ENCODE measurements at places on chromosomes 11 and 22.
A peak's percentile ranks its signal among the peaks of the same experiment; 100 is the strongest.

GRCh38 chr22:23187211-23187610, 6.9 kb downstream of the BCR start:
- DNase-seq, result no peak

DNA sequence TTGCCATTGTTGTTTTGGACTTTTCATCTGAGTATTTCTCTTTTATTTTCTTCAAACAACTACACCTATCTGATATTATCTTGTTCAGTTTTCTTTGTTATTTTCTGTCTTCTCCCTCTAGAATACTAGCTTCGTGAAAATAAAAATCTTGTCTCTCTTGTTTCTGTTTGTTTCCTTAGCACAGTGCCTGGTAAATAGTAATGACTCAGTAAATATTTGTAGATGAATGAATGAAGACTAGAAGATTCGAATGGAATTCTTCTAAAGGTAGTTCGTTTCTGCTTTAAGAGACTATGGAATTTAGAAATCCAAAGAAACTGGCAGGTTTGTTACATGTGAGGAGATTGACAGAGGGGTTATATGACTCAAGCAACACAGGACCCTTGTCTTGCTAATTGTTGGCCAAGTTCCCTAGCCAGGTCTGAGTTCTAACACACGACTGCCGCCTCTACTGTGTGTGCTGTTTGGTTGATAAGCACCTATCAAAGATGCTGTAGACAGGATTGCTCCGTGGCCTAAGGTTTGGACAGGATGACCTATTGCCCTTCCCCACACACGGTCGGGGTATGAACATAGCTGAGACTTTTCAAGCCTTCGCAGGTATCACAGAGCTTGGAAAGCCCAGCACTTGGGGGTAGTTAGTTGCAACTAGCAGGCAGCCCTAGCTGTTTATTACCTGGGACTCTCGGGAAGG, 831 bp upstream of the TMEM135 start:
- no peak for DNase-seq

GRCh38 chr11:48125866-48126265, 90.7 kb upstream of the OR4B1 start:
- DNase-seq, result no peak

DNA sequence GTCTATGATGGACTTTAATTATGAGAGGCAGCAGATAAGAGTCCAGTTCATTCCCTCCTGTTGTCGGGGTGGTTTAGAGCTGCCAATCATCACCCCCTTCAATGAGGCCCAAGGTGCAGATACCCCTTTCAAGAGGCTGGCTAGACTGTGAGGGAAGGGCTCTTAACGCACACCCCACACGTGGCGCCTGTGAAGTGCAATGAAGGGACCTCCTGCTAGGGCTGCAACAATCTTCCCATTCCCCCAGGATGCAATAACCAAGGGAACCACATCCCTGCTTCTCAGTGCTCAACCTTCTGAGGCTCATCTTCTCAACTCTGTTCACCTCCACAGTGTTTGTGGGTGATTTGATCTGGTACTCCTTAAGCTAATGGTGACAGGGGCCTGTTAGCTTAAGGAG, 19.0 kb downstream of the TENM4 start:
- DNase-seq, result no peak

DNA sequence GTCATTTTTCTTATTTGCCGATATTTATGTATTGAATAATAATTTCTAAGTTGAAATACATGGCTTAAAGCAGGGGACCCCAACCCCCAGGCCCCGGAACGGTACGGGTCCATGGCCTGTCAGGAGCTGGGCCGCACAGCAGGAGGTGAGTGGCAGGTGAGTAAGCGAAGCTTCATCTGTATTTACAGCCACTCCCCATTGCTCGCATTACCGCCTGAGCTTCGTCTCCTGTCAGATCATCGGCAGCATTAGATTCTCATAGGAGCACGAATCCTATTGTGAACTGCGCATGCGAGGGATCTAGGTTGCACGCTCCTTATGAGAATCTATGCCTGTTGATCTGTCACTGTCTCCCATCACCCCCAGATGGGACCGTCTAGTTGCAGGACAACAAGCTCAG, 4.5 kb downstream of the ZMAT5 start:
- DNase-seq, result no peak

GRCh38 chr22:36349726-36350125, 38.0 kb downstream of the MYH9 start:
- no peak for DNase-seq

- peak; percentile 54 for DNase-seq
These were observed 123.6 kb downstream of the ABTB2 start for GRCh38 chr11:34234086-34234740.

GRCh38 chr11:18299721-18300120, 22.2 kb downstream of the HPS5 start:
- DNase-seq, result no peak

- DNase-seq, result no peak
These were observed 1.2 kb downstream of the DENND6B start for GRCh38 chr22:50325444-50326224.

GRCh38 chr11:66150725-66151124, 80.7 kb downstream of the PACS1 start:
- no peak for DNase-seq

GRCh38 chr11:104870910-104871309, 27.4 kb downstream of the CASP12 start:
- DNase-seq, result no peak

DNA sequence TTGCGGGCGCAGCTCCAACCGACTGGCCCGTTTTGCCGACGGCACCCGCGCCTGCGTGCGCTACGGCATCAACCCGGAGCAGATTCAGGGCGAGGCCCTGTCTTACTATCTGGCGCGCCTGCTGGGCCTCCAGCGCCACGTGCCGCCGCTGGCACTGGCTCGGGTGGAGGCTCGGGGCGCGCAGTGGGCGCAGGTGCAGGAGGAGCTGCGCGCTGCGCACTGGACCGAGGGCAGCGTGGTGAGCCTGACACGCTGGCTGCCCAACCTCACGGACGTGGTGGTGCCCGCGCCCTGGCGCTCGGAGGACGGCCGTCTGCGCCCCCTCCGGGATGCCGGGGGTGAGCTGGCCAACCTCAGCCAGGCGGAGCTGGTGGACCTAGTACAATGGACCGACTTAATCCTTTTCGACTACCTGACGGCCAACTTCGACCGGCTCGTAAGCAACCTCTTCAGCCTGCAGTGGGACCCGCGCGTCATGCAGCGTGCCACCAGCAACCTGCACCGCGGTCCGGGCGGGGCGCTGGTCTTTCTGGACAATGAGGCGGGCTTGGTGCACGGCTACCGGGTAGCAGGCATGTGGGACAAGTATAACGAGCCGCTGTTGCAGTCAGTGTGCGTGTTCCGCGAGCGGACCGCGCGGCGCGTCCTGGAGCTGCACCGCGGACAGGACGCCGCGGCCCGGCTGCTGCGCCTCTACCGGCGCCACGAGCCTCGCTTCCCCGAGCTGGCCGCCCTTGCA, 1.0 kb downstream of the FJX1 start:
- DNase-seq, result no peak

DNA sequence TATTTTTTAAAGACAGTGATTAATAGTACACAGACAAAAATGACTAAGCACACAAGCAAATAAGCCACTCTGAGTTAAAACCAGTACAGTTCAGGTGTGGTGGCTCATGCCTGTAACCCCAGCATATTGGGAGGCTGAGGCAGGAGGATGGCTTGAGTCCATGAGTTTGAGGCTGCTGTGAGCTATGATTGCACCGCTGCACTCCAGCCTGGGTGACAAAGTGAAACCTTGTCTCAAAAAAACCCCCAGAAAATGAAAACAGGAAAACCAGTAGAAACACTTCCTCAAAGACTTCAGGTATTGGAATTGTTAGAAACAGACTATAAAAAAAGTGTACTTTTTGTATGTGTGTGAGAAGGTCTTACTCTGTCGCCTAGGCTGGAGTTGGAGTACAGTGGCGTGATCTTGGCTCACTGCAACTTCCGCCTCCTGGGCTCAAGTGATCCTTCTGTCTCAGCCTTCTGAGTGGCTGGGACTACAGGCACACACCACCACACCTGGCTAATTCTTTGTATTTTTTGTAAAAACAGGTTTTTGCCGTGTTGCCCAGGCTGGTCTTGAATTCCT, 33.0 kb downstream of the PPP6R2 start:
- no peak for DNase-seq

- DNase-seq, result no peak
These were observed 21.1 kb downstream of the MIF start for GRCh38 chr22:23915290-23915689.

GRCh38 chr11:60992842-60993409, 21.4 kb downstream of the CD6 start:
- no peak for DNase-seq

- no peak for DNase-seq
These were observed 63.5 kb upstream of the ZC3H12C start for GRCh38 chr11:110029714-110030113.

GRCh38 chr11:18393581-18394274, 635 bp upstream of the LDHA start:
- no peak for DNase-seq

- no peak for DNase-seq
These were observed 1.0 kb upstream of the ADSL start for GRCh38 chr22:40345271-40345670.

- no peak for DNase-seq
These were observed 2.3 kb upstream of the RTN4RL2 start for GRCh38 chr11:57458060-57458409.

- DNase-seq, result no peak
These were observed 71.6 kb upstream of the SLC5A12 start for GRCh38 chr11:26793487-26793886.

GRCh38 chr11:90329043-90329442, 106.2 kb upstream of the CHORDC1 start:
- DNase-seq, result no peak

DNA sequence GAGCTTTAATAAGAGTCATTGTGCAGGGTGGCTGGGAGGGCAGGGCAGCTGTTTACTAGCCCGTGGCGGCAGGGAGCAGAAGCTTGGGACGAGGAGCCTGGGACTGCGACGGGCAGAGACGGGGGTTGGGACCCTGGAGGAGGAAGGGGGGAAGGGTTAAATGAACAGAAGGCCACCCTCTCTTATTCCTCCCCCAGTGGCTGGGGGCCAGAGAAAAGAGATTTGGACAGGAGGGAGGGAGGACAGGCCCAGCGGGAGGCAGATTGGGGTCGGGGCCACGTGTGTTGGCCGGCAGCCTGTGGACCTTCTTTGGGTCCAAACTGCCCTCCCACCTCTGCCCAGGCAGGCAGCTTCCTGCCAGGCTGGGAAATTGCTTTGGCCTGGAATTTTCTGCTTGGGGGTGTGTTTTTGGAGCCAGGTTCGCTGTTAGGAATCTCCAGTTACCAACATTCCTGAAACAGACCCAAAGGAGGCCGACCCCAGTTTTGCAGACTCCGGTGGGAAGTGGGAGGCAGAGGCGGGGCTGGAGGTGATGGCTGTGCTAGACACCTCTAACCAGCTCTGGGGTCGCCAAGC, 50.2 kb downstream of the APOL3 start:
- no peak for DNase-seq

DNA sequence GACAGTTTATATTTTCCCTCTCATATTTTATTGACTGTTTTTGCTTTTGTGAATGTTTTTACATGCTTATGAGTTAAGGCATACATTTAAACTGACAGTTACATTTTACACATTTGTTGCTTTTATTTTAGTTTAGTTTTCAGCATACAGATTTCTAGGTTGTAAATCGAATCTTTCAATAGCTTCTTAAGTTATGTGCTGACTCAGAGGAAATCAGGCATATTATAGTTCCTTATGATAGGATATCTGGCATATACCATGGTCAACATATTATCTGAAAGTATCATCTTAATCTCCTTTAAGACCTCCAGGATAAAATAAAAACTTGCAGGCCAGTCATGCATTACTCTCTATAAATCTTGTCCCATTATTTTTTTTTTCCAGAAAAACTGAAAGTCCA, 916.6 kb downstream of the LRRC4C start:
- DNase-seq, result no peak

- no peak for DNase-seq
These were observed 10.4 kb upstream of the PPP2R1B start for GRCh38 chr11:111776398-111777093.

GRCh38 chr11:74366576-74366975, 31.7 kb downstream of the PGM2L1 start:
- no peak for DNase-seq

- no peak for DNase-seq
These were observed 202.0 kb upstream of the SNX19 start for GRCh38 chr11:131118247-131118646.

- DNase-seq, result no peak
These were observed 390.1 kb downstream of the CTTN start for GRCh38 chr11:70788248-70789022.

DNA sequence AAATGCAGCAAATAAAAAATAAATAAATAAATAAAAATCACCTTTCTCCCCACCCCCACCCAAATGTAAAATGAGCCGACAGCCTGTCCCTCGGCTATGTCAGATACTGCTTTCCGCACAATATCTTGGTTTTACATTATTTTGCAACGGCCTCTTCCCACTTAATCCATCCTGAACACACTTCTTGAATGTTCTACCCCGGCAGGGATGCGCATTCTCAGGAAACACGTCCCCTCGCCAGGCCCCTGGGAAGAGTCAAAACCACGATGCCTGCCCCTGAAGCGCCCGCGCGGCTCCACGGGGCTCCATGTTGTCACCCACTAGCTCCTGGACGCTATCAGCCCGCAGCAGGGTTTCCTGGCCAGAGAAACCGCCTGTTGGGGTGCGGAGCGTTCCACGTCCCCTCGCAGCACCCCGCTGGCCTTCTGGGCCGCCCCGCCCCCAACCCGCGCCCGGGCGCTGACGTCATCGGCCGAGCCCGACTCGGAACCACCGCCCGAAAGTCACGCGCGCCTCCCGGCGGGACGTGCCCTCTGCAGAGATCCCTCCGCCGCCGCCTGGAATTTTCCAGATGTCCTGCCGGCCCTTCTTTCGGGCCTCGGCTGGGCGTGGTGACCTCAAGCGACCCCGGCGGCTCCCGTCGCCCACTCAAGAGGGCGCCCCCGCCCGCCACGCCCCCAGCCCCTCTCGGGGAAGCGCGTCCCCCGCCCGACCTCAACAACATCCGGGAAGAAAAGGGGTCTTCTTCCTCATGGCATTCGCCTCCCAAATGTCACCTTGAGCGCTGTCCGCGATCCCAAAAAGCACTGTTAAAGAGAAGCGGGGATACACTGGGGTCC, 585 bp upstream of the NEAT1 start:
- DNase-seq, result peak; percentile 97

DNA sequence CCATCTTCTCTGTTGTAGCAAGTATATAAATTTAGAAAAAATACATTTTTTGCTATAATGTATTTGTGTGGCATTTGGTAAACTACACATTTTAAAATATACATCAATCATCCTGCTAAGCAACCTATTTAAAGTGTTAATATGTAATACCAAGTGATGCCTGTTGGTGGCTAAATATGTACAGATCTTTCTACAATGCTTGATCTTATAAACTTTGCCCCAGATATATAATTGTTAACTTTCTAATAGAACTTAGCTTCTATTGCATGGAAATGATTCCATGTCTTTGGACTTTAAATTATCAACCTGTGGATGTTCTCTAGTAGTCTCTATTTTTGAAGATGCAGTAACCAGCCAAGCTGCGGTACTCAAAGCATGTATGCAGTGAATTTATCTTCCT, 1260.4 kb upstream of the RAG2 start:
- DNase-seq, result no peak
